ENCODE measurements at places on chromosomes 2 and 18.
A peak's percentile ranks its signal among the peaks of the same experiment; 100 is the strongest.

DNA sequence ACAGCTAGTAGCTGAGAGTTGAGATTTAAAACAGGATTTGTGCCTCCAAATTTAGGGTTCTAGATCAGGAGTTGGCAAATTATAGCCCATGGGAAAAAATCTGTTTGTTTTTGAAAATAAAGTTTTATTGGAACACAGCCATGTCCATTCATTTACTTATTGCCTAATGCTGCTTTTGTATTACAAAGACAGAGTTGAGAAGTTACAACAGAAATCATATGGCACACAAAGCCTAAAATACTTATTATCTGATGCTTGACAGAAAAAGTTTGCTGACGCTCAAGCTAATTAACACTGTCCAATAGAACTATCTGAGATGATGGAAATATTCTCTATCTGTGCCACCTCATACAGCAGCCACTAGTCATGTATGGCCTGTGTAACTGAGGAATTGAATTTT is 229.1 kb upstream of the RASGRP3 start:
- DNase-seq = no peak

GRCh38 chr2:196322973-196323810 is 151.8 kb upstream of the STK17B start:
- DNase-seq = no peak

DNA sequence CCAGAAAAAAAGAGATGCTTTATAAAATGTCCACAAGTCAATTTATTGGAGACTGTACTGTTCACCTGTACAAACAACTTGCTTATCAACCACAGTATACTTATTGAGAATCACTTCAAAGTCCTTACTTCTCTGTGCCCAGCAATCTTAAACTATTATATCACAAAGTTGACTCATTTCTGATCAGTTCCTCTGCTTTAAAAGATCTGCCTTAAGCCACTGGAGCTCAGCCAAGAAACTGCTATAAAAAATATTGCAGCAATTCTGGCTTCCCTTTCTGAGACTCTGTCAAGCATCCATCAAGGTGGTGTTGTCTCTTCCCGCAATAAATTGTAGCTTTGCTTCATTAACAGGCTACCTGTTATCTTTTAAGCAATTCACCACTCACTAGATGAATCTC is 375.2 kb upstream of the SPHKAP start:
- no peak for DNase-seq

GRCh38 chr2:98608116-98608961 is at the start of the genes COA5 and UNC50:
Gene COA5, minus strand, starts transcription at chr2:98608512. Its CDS starts 107 bp downstream, at chr2:98608405.
Gene UNC50, plus strand, starts transcription at chr2:98608589. Its CDS starts 1,171 bp downstream, at chr2:98609760.
- DNase-seq = peak; percentile 79

- no peak for DNase-seq
Measured at GRCh38 chr2:232454630-232455029, 1.3 kb upstream of the ALPI start.

GRCh38 chr18:34834897-34835296 is 124.8 kb downstream of the DTNA start:
- DNase-seq = no peak

DNA sequence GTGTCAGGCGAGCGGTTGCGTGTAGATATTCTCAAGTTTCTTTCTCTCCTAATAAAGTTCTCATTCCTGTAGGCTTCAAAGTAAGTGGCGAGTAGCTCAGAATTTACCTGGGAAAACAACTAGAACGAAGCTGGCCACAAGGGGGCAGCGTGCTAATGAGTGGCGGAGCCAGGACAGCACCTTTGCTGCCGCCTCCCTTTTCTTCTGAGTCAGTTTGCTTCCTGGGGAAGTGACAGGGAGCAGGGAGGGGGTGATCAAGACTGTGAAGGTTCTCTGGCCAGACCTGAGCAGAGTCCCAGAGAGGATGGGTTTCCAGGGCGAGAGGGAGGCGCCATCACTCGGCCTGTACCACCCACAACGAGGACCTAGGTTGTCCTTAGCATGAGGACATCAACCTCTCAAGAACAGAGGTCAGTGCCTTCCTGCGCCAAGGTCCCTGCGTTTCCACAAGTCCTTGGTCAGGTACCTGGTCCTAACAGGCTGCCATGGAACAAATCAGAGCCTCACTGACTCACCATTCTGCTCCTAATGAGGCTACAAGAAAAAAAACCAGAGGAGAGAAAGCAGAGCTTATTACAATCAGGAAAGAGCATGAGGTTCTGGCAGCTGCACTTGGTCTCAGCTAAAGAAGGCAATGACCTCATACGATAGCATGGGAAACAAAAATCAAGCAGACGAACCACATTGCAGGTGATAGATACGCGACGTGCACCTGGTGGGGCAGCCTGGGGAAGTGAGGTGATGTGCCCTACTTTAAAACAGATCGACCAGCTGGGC is 98.7 kb downstream of the PLB1 start:
- peak; percentile 86 for DNase-seq

GRCh38 chr2:48589170-48589767 is 28.4 kb upstream of the GTF2A1L start:
- no peak for DNase-seq

DNA sequence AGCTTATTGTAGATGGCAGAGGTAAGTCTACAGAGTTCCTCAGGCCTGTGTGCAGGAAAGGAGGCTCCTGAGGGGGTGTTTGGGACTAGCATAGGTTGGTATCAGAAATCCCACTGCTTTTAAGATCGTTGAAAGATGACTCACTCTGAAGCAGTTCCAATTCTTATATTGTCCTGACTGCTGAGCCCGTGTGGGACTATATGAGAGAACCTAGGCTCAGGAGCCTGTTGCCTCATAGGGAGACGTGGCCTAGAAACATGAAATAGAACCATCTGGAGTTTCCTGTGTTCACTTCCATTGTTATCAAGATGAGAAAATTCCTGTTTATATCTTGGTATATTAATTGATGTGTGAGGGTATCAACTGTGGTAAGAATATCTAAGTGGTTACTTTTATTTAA is 5.7 kb downstream of the CCT7 start:
- no peak for DNase-seq

DNA sequence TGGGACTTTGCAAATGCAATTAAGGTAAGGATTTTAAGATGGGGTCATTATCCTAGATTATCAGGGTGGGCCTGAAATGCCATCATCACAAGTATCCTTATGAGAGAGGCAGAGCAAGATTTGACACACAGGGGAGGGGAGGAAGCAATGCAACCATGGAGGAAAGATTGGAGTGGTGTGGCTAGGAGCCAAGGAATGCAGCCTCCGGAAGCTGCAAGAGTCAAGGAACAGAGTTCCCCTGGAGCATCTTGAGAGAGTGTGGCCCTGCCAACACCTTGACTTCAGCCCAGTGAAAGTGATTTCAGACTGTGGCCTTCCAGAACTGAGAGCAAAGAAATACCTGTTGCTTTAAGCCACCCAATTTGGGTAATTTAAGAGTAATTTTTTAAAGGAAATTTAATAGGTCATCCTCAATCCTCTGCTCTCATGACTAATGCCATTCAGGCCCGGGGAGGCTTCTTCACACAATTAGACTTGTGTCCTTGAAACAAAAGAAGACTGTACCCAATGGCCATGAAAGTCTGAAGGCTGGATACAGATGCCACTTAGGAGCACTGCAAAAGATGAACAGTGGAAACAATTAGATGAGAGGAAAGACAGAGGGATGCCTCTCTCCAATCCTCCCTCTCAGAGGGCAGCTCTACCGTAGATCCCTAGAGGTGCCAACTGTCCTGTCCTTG is 250.3 kb upstream of the ID2 start:
- no peak for DNase-seq

DNA sequence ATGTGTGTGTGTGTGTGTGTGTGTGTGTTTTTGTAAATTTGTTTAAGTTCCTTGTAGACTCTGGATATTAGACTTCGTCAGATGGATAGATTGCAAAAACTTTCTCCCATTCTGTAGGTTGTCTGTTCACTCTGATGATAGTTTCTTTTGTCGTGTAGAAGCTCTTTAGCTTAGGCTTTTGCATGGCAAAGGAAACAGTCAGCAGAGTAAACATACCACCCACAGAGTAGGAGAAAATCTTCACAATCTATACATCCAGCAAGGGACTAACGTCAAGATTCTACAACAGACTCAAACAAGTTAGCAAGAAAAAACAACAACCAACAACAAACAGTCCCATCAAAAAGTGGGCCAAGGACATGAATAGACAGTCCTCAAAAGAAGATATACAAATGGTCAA is 336.7 kb upstream of the ATP5MC3 start:
- no peak for DNase-seq

GRCh38 chr2:205892665-205893259 is 193.2 kb downstream of the INO80D start:
- no peak for DNase-seq

- DNase-seq = no peak
Measured at GRCh38 chr18:44733754-44734465, 53.2 kb downstream of the SETBP1 start.

DNA sequence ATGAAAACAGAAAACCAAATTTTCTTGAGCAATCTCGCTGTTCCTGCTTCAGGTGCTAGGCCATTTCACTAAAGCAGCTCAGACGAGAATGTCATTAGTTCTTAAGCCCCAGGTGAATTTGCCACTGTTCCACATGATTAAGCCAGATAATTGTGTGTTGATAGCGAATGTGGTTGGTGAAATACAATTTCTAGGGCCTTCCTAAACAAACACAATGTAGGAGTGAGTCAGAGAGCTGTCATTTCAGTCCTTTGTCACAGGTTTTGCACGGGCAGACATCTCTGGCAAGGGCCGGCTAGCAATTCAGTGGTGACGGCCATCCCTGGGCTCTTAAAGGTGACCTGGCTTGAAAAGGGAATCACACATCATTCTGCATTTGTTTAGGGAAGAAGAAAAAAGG is 170.7 kb downstream of the TMEM182 start:
- no peak for DNase-seq

- no peak for DNase-seq
Measured at GRCh38 chr2:237533668-237534161, 32.7 kb upstream of the PRLH start.

DNA sequence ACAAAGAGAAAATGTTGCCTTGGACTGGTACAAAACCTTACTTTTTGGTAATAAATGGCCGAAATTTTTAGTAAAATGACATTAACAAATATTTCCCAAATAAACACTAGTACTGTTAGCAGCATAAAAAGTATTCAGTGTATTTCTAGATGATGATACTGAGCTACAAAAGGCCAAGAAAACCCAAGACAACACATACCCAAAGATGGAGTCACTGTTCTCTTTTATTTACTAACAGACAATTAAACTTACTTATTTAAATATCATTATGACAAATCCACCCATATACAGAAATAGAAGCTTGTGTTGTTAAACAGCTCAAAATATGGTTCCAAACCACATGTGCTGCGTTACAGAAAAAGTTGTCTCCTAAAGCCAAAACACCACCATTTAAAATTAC is 239.9 kb downstream of the ZEB2 start:
- DNase-seq = no peak

GRCh38 chr2:180905461-180905860 is 74.9 kb upstream of the UBE2E3 start:
- DNase-seq = no peak

- no peak for DNase-seq
Measured at GRCh38 chr2:151042964-151043363, 218.7 kb downstream of the RBM43 start.

DNA sequence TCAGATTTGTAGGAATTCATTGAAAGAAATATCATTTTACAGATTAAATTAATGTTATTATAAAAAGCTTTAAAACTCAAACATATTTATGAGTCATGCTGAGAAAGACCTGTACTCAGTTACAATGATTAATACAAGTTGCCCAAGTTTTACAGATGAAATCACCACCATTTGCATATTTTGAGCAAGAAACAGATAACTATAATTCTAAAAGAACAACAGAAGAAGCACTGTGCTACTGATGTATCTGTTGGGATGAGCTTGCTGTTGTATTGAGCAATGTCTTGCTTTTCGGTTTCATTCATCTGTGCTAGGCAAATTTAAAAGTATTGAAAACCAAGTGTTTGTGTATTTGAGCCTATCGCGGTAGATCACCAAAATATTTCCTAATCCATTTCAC is 1589.1 kb upstream of the ZEB2 start:
- no peak for DNase-seq

- no peak for DNase-seq
Measured at GRCh38 chr2:208358758-208359631, 47.6 kb upstream of the PTH2R start.

- no peak for DNase-seq
Measured at GRCh38 chr2:122061831-122062230, 306.4 kb downstream of the TSN start.

- no peak for DNase-seq
Measured at GRCh38 chr2:143830476-143830875, 689.4 kb downstream of the ZEB2 start.

DNA sequence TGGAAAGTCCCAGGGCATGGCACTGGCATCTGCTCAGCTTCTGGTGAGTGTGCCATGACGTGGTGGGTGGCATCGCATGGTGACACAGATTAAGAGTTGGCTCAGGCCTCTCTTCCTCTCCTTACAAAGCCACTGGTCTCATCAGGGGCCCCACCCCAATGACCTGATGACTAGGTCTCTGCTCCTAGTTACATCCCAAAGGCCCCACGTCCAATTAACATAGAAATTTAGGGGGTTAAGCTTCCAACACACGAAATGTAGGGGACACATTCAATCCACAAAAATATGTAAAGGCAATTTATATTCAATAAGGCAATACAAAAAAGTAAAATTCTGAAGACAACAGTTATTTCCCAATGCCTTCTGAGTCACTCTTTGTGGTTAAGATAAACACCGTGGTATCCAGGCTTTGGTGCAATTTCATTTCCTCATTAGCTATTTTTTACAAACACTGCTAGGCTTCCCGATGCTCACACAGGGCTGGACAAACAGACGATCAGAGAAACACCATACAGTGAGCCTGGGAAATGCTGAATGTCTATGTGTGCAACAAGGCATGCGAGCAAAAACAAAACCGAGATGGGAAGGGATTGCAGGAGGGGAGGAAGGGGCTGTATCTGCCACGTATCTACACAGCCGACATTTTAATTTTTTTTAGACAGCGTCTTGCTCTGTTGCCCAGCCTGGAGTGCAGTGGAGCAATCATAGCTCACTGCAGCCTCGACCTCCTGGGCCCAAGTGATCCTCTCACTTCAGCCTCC is 67.2 kb downstream of the MBP start:
- DNase-seq = no peak

GRCh38 chr2:26560892-26561291 is 80.3 kb downstream of the CIB4 start:
- DNase-seq = no peak

- DNase-seq = no peak
Measured at GRCh38 chr18:75109819-75110218, 99.1 kb downstream of the PTGR3 start.

DNA sequence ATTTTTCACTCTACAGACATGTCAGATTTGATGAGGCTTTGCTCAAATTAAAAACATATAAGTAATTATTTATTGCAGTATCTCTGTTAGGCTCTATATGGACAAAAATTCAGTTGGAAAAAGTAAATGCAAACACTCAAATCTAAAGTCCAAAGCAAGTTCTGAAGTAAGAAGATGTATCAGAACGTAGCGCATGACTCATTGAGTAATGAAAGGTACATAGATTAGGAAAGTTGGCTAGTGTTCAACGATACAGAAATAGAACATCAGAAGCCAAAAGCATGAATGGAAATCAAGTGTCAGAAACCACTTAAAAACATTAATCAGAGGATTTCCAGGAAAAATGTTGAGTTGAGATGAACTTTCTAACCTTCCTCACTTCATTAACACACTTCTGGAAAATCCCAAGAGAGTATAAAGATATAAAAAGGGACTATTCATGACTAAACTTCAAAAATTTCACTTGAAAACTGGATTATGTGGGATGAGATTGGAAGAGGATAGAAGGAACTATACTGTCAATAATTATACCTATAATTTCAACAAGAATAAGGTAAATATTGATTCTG is 494.1 kb downstream of the LRRTM4 start:
- no peak for DNase-seq

GRCh38 chr2:224042191-224042696 is 3.2 kb upstream of the SERPINE2 start:
- no peak for DNase-seq

- peak; percentile 24 for DNase-seq
Measured at GRCh38 chr2:27735263-27735904, 36.1 kb upstream of the MRPL33 start.

Measured in T-helper 17 cell (primary cell).